ENCODE measurements at places on chromosomes 1 and 21. TPM values are rescaled to one million over a fixed set of nuclear protein-coding genes. Genes with fewer than 3 reads are reported as not detected.

DNA sequence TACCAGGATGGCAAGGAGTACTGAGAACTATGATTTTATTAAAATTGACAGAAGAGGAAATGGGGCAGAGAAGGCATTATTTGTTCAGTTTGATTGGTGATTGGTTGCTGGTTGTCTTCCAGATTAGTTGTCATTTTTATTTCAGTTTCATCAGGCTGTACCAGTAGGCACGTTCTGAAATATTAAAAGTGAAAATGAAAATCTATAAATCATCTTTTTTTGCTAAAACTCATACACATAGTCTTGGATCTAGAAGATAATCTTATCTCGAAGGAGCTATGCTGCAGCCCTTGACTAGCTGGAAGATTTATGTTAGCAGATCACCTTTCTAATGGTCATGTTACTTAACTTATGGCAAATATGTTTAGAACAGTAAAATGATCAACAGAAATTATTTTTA, 29.0 kb downstream of the NEK7 start:
- no peak for DNase-seq

GRCh38 chr1:48251323-48251722, 28.8 kb downstream of the SLC5A9 start:
- no peak for DNase-seq

- DNase-seq: no peak
Observed at GRCh38 chr1:56688522-56689026, 43.5 kb downstream of the PRKAA2 start.

- no peak for DNase-seq
Observed at GRCh38 chr21:18443701-18444100, 40.1 kb upstream of the TMPRSS15 start.

- no peak for DNase-seq
Observed at GRCh38 chr1:27570784-27571183, 33.2 kb downstream of the AHDC1 start.

Gene ANKRD34A
- 0.22 TPM for total RNA-seq

- no peak for DNase-seq
Observed at GRCh38 chr1:77096496-77097255, 122.6 kb downstream of the PIGK start.

GRCh38 chr1:27506703-27507102, 16.7 kb upstream of the WASF2 start:
- DNase-seq: no peak

Gene CRB1
- not detected for total RNA-seq

Gene AMIGO1
- 3.8 TPM for total RNA-seq

Measured in right lobe of liver (tissue), 6 donors.